ENCODE measurements at places on chromosomes 16 and 17.

- no peak for DNase-seq
These were observed at the start of gene RAP1GAP2 for GRCh38 chr17:2796164-2797125. Gene RAP1GAP2 (plus strand): TSS chr17:2796438. CDS start chr17:2796528, 90 bp downstream.

DNA sequence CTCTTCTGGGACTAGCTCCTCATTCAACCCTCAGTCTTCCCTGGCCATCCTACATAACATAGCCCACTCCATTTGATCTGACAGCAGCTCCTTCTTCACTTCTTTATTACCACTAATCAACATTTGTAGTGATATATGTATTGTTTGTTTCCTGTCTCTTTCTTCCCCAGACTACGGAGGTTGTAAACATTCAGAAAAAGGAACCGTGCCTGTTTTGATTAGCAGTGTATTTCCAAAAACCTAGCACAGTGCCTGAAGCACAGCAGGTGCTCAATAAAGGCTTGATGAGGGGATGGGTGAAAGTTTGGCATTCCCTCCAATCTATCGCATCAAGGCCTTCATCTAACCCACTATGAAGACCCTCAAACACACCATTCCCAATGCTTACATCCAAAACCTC lies 150.8 kb downstream of the XYLT1 start:
- DNase-seq: no peak

DNA sequence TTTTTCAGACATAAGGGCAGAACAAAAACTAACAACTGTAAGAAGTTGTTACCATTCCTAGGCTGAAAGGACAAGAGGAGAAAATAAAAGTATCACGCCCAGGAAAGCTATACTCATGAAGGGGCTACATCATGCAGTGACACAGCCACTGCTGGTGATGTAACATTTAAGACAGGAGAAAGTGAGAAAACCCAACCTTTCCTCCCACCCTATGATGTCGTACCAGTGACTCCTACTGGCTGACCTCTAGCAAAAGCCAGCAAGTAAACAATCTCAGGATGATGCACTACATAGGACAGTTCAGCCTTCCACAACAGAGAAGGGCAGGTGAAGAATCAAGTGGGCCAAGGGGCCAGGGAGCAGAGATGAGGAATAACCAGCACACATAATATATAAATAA lies 14.0 kb upstream of the OR1E2 start:
- DNase-seq: peak; percentile 3

GRCh38 chr17:47792979-47793378 lies 28.6 kb downstream of the OSBPL7 start:
- no peak for DNase-seq

- no peak for DNase-seq
These were observed 9.5 kb downstream of the TXNL4B start for GRCh38 chr16:72083778-72084404.

DNA sequence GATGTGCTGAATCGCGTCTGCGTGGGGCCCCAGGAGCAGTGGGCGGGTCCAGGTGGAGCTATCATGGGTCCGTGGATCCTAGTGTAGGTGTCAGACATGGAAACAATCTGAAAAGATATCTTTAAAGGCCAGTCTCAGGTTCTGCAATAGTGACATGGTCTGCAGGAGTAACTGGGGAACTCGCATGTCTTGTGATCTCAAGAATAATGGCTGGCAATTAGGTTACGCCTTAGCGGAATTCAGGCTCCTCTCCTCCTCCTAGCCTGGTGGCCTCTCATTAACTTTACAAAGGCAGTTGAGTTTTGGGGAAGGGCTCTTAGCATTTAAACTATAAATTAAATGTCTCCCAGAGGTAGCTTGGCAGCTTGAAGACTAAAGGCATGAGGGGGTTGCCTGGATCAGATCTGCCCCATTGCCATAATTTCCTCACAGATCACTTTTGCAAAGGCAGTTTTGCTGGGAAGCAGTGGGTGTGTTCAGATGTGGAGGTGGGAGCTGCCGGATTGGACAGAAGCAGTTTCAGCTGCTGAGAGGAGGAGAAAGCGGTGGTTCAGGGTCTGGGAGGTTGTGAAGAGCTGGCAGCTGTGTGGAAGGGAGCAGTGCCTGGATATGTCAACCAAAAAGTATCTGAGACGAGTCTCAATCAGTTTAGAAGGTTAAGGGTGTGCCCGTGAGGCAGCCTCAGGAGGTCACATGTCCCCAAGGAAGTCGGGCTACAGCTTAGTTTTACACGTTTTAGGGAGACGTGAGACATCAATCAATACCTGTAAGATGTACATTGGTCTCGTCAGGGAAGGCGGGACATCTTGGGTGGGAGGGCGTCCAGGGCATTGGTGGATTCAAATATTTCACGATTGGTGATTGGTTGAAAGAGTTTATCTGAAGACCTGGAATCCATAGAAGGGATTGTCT lies 2.7 kb downstream of the TBCD start:
- no peak for DNase-seq

DNA sequence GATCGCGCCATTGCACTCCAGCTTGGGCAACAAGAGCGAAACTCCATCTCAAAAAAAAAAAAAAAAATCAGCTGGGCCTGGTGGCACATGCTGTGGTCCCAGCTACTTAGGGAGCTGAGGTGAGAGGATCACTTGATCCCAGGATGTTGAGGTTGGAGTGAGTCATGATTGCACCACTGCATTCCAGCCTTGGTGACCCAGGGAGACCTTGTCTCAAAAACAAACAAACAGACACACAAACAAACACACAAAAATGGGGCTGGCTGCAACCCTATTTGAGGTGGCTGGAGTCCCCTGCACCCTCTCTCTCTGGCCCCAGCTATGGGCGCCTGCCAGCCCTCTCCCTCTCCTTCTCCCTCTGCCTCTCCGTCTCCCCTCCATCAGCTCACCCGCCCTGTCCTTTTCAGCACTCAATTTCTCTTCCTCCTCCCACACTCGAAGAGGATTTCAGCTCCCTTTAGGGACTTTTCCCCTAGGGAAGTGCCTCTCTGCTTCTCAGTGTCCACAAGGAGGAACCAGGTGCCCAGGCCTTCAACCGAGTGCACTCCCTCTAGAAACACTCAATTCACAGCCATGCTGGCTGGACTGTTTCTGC lies 17.5 kb upstream of the TFAP4 start:
- DNase-seq: peak; percentile 71

GRCh38 chr17:75404731-75405364 lies 630 bp downstream of the GRB2 start:
- DNase-seq: peak; percentile 49
